ENCODE measurements at places on chromosomes 6 and 20.

- DNase-seq = no peak
These were observed 38.4 kb upstream of the SOX4 start for GRCh38 chr6:21555197-21555596.

GRCh38 chr6:121612927-121613326, 177.5 kb downstream of the GJA1 start:
- no peak for DNase-seq

DNA sequence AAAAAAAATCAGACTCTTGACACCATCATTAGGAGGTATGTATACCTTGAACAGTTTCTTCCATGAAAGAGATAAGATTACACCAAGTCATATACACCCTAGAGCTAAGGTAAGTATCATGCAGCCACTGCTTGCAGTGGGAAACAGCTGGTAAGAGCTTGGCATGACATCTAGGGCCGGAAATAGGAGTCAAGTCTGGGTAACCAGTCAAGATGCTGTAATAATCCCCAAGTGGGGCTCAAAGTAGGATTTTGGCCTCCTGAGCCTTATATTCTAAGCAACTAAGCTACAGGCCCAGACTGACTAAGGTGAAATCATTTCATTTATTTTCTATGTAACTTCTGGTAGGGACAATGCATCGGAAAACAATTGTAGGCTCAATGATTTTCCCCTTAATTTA, 23.9 kb downstream of the TRERF1 start:
- no peak for DNase-seq

DNA sequence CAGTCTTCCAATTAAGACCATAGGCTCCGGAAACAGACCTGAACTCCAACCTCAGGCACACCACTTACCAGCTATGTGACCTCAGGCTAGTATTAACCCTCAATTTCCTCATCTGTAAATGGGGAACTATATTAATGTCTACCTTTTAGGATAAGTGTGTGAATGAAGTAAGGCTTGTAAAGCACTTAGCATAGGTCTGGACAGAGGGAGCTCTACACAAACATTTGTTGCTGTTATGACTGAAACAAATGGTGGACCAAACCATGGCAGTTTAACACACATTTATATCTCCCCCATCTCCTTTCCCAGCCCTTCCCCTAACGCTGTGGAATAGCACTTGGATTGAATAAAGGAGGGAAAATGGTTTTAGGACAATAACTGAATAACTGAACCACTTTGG, 48.7 kb downstream of the TSHZ2 start:
- DNase-seq = no peak

DNA sequence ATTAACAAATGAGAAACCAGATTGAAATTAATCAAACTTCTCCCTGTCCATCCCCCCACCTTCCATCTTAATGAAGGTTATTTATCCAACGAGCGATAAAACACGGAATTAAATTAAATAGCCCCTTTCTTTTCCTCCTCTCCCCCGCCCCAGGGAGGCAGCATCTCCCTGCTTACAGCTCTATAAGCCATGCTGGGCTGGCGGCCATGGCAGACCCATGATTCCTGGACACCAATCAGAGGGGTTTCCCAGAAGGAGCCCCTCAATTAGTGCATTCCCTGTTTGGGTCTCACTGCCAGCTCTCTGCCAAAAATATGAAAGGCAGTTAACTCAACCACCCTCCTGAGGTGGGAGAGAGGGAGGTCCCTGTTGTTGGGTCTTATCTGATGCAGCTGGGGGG, 33.8 kb downstream of the GRM4 start:
- no peak for DNase-seq

DNA sequence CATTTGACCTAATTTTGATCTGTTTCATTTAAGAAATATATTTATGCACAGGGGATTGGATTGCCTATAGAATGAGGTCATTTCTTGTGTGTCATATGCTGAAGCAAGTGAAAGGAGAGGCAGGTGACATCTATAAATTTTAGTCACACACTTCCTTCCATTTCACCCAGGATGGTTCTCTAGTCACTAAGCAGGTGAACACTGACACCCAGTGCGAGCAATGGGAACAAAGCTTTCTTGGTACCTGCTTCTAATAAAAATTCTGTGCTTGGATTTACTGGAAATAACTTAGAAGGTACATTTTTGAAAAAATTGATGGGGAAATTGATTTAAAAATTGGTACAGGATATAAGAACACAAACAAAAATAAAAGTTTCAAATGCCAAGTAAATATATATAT, 66.9 kb upstream of the MC3R start:
- DNase-seq = no peak

DNA sequence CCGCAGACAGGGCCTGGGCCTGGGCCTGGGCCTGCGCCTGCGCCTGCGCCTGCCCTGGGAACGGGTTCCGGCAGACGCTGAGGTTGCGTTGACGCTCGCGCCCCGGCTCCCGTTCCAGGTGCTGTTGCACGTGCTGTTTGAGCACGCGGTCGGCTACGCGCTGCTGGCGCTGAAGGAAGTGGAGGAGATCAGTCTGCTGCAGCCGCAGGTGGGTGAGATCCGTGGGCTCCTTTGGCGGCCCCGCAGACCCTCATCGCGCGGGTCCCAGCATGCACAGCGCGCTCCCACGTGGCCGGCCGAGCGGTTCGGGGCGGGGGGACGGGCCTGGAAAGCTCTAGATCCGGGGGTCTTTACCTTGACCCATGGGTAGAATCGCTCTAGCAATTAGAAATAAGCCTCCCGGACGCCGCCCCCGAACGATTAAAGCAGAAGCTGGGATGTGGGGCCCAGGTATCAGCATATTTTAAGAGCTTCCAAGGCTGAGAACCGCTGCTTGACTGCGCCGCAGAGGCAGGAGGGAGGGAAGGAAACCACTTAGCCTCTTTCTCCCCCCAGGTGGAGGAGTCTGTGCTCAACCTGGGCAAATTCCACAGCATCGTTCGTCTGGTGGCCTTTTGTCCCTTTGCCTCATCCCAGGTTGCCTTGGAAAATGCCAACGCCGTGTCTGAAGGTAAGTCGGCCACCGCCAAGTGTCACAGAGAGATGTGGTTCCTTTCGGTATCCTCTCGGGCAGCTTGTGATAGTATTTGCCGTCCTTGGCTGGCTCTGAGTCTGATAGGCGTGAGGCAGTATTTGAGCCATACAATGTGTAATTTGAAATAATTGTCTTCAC, 508 bp downstream of the NOP56 start:
- no peak for DNase-seq

DNA sequence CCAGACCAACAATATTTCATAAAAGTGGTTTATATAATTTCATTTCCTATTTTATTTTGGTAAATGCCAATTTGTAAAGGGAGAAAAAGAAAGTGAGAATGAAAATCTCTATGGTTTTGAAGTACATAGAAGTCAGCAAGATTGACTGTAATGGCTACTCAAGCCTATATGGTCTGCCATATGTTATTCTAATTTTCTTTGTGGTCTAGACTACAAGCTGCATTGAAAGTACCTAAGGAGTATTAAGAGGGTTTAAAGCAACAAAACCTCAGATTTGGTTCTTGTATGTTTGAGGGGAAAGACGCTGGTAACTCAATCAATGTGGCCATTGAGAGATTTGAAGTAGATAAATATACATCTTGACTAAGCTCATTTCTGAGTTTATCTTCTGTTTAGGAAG, 193.5 kb upstream of the EYA4 start:
- no peak for DNase-seq

- no peak for DNase-seq
These were observed 68.1 kb upstream of the SCGN start for GRCh38 chr6:25583906-25584305.

DNA sequence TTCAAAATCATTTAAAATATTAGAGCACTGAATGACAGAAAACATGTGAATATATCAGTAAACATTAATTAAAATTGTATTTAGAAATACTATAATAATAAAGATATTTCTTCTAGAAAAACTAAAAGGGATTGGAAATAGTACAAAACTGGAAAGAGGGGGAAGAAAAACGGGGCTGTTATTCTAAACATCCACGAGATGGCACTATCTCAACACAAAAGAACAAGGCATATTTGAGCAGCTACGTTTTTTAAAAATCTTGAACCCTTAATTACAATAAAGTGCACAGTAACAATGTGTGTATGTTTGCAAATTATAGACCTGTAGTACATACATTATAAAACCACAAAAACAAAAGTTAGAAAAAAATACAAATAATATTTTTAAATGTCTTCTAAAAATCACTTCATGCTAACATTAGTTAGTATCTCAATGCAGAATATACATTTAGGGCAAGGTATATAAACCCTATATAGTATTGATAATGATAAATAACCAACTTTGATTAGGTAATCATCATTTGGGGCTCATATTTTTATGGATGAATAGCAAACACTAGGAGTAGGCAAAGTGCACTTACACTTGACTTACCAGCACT, 42.5 kb upstream of the PNISR start:
- peak; percentile 27 for DNase-seq

DNA sequence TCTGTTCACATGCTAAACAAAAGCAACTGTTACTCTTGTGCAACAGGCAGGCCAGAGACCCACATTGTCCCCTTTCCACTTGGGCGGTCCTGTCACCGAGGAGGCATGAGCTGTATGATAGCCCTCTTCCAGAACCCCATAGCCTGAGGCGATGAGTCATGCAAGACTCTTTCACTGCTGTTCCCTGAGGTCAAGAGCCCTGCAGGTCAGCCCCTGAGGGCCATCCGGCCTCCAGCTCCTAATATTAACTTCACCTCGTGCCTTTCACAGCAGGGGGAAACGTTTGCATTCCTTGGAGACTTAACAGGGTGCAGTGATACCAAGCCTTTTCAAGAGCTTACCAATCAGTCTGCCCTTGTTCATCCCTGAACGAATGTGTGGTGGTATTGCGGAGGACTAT, 253.3 kb upstream of the ECI2 start:
- no peak for DNase-seq

DNA sequence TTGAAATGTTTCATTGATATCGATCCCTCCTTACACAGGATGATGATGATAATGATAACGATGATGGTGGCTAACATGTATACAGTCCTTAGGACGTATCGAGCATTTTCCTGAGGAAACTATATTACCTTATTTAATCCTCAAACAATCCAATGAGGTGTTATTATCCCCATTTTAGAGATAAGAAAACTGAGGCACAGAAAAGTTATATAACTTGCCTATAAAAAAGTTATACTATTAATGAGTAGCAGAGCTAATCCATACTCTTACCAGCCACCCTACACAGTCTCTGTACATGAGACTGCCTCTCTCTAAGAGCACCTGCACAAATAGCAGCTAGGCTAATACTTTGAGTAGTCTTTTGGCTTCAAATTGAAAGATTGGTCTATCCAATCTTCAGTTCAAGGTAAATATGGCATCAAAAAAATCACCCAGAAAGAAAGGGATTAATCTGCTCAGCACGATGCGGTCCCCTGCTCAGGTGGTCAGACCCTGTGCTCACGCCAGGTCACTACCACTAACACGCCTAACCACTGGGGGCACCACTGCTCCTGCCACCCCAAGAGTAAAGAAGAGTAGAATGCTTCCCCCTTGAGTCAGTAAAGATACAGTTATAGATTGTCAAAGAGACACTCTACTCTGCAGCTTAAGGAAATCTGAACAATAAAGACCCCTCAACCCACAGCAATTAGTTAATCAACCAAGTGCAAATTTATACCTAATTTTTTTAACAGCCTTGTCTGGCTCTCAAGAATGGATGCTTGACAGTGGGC, 15.0 kb downstream of the GABBR1 start:
- DNase-seq = no peak

DNA sequence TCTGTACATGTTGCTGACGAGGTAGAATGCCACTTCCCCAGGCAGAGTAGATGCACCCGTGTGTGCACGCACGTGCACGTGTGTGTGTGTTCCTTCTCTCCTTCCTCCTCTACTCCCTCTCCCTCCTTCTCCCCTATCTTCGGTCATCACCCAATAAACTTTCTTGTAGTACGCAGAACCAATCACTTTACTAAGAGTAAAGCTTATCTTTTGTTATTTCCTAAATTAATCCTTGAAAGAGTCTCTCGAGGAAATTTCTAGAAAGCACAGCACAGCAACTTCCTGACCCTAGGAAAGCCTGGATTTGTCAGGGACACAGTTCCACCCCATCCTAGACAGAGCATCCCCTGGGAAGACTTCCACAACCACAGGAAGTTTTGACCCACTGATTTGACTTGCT, 166.1 kb downstream of the ZDHHC14 start:
- no peak for DNase-seq

- no peak for DNase-seq
These were observed 169.0 kb downstream of the FUT9 start for GRCh38 chr6:96184798-96185197.

DNA sequence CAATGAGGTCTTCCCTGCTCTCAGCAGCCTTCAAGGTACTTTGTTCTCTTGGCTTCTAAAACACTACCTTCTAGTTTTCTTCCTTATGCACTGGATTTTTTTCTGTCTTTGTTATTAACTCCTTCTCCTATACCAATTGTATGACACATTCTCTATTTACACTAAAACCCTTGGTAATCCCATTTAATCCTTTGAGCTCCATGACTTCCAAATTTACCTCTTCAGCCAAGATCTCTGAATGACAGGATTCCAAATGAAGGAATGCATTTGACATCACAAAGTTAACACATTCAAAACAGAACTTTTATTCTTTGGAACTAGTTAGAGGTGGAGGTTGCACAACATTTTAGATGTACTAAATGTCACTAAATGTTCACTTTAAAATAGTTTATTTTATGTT, 86.6 kb upstream of the SAMD5 start:
- DNase-seq = no peak

GRCh38 chr6:143482593-143482992, 28.9 kb downstream of the FUCA2 start:
- DNase-seq = no peak

DNA sequence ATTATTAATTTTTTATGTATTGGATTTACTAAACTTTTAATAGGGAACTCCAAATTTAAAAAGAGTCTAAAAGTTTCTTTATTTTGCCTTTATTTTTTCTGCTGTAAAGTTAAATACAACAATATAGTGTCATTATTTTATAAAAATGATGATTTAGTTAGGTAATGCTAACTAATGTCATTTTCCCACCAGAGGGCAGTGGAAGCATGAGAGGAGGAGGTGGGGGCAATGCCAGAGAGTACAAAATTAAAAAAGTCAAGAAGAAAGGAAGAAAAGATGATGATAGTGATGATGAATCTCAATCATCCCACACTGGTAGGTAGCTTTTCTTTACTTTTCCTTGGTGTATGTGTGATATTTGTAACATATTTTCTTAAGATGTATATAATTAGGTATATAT, 20.2 kb upstream of the FHL5 start:
- DNase-seq = no peak
